ENCODE measurements at places on chromosomes 1 and 21. TPM values are rescaled to one million over a fixed set of nuclear protein-coding genes. Genes with fewer than 3 reads are reported as not detected.

- DNase-seq: no peak
These were observed 540.0 kb downstream of the KIF26B start for GRCh38 chr1:245694753-245695195.

GRCh38 chr1:51058858-51059257, 43.2 kb upstream of the C1orf185 start:
- DNase-seq: no peak

DNA sequence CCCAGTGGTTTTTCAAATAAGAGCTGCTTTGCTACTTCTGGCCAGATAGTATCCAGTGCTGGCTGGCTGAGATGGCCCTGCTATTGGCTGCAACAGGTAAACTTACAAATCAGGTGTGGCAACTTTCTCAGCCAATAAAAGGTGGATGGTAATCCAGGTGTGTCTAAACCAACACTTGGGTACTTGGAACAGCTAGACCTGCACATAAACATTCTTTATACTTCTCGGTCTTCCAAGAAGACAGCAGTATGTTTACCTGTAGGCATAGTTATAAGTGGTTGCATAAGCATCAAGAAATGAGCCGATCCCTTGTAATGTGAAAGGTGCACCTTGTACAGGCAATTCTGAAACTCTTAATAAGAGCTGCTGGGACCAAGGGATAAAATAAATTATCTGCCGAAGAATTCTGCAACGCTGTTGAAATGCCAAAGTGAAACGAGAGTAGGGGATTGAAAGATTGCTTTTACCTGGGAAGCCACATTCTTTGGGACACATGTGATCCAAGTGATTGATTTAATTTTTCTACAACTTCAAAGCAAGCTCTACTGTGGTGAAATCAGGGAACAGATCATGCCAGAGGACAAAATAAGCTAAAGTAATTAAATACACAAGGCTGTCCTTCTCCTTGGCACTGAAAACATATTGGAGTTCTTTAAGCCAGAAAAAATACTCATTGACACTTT, at the start of gene CLDN8:
TSS of gene CLDN8 (minus strand) at position 57 of the 683 bp plus-strand sequence. CDS start 172 bp downstream, outside the sequence.
- DNase-seq: peak; percentile 19

GRCh38 chr1:203609979-203610493, 16.6 kb upstream of the ATP2B4 start:
- DNase-seq: no peak

- DNase-seq: no peak
These were observed 17.9 kb upstream of the CENPF start for GRCh38 chr1:214584805-214585766.

DNA sequence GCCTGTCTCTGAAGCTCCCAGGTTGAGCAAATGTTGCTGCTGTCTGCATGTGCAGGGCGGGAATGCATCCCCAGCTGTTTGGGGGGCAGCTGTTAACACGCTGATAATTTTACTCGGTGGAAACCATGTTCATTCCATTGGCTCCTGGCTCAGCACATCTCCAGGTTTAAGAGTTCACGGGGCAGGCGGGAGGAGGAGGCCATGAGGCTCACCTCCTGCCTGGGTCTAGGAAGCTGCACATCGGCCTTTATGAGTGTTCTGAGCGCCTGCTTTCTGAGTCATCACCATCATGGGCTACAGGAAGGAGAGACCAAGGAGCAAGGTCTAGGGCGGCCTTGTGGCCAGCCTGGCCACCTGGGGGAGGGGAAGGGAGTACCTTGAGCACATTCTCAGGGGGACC, 29.7 kb downstream of the AJAP1 start:
- no peak for DNase-seq

Gene SH2D1B
- total RNA-seq: not detected

DNA sequence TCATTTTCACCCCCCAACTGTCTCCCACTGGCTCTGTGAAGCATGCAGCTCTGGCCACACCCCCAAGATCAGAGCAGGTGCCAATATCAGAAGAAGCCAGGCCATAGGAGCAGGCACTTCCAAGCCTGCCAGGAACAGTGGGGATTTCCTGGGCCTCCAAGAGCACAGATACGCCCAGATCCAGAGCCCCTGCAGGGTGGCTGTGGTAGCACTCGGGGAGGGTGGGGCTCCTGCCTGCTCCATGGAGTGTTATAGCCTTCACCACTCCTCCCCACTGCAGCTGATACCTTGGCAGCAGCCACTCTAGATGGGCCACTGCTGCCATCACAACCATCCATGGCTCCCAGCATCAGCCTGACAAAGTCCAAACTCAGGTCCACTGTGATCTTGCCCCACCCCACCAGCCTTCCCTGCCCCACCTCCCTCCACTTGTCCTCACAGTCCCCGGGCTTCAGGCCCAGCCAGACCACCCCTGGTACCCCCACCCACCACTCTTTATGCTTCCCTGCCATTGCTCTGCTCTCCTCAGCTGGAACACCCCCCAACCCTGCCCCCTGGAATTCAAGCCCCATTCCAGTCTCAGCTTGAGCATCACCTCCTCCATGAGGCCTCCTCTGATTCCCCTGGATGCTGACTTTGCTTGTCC, 448.3 kb downstream of the MATN1 start:
- no peak for DNase-seq

GRCh38 chr1:170214117-170215032, 68.6 kb downstream of the NTMT2 start:
- no peak for DNase-seq

Gene TRAF3IP3
- 5.5 TPM for total RNA-seq

DNA sequence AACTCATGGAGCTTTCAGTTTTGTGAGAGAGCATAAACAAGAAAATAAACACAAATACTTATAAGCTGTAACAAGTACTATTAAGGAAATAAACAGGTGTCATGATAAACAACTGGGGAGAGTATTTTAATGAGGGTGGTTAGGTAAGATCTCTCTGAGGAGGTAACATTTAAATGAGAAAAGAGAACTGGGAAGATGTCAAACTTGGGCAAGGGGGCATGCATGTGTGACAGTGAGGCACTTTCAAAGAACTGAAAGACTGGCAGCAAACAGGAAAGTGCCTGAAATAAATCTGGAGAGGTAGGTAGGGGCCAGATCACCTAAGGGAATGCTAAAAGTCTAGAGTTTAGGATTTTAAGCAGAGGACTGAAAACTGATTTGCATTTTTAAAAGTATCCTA, 37.8 kb downstream of the NSL1 start:
- no peak for DNase-seq

DNA sequence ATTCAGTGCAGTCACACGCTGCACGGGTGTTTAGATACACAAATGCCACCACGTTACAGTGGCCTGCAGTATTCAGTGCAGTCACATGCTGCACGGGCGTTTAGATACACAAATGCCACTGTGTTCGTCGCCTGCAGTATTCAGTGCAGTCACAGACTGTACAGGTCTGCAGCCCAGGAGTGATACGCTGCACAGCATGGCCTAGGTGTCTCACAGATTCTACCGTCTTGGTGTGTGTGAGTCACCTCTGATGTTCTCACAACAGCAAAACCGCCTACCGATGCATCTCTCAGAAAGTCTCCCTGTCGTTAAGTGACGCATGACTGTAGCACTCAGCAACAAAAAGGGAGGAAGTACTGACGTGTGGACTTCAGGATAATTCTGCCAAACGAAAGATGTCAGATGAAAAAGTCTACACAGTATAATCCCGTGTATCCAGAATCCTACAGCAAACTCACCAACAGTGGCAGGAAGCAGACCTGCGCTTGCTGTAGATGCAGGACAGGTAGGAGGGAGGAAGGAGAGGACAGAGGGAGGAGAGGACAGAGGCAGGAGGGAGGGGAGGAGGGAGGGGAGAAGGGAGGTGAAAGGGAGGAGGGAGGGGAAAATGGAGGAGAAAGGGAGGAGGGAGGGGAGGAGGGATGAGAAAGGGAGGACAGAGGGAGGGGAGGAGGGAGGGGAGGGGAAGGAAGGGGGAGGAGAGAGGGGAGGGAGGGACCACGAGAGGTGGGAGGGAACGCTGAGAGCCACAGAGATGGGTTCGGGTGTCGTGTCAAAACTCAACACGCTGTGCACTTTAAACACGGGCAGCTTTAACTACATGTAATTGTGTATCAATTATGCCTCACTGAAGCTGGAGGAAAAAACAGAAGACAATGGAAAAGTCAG, 36.3 kb upstream of the PCBP3 start:
- DNase-seq: no peak

Gene SV2A
- 1.7 TPM for total RNA-seq

DNA sequence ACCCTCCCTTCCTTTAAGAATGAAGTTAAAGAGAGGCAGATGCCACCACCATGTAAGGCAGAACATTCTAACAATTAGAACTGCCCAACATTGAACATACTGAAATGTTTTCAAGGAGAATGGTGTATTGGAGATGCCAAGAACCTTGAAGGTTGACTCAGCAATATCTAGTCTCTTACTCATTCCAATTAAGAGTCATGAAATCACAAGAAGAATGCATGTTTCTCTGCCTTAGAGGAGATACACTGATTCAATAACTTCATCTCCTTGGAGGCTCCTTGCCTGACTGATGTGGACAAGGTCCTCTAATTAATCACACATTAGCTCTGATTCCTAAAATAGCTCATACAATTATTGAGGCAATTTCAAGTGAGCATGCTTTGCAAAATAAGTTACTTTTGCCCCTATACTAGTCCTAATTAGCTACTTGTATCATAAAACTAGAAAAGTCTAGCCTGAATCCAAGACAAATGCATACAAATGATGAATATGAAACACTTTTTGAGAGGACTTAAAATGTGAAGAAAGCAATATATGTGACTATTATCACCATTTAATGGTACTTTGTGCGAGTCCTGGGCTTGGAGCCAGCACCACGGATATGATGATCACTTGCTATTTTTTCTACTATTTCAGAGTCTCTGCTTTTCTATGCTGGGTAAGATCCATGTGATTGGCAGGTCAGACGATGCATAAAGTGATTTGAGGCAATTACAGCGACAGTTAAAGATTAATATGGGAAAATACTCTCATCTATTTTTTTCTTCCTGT, 114.5 kb downstream of the DSCAM start:
- DNase-seq: no peak

GRCh38 chr1:234069760-234070159, 165.3 kb downstream of the SLC35F3 start:
- DNase-seq: no peak

DNA sequence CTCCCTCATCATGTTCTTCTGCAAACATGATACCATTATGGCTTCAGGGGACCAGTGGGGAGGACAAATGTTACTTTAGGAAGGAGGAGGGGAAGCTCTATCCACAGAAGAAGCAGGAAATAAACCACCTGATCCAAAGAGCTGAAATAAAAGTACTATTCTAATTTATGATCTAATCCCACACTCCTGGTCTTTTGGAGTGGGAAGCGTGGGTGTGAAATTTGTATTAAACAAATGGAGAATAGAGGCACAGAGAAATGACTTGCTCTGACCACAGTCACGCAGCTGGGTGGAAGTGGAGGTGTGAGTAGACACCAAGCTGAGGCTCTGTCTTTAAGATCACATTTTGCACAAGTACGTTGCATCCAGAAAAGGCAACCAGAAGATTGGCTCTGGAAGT, 14.5 kb upstream of the STUM start:
- DNase-seq: no peak

Gene HSPB7
- total RNA-seq: 4.8 TPM

Gene DMRTB1
- not detected for total RNA-seq

Gene FCRL6
- 0.31 TPM for total RNA-seq

GRCh38 chr1:50976111-50976889, 6.3 kb downstream of the CDKN2C start:
- DNase-seq: no peak

- DNase-seq: no peak
These were observed 13.1 kb downstream of the ZP4 start for GRCh38 chr1:237877631-237878030.

GRCh38 chr1:162276493-162276892, 100.2 kb downstream of the SPATA46 start:
- DNase-seq: no peak

All from pancreas (tissue), 10 donors.